ENCODE measurements at places on chromosomes 3 and 15.

- DNase-seq: no peak
These were observed 323.6 kb downstream of the GABRB3 start for GRCh38 chr15:26449291-26449690.

DNA sequence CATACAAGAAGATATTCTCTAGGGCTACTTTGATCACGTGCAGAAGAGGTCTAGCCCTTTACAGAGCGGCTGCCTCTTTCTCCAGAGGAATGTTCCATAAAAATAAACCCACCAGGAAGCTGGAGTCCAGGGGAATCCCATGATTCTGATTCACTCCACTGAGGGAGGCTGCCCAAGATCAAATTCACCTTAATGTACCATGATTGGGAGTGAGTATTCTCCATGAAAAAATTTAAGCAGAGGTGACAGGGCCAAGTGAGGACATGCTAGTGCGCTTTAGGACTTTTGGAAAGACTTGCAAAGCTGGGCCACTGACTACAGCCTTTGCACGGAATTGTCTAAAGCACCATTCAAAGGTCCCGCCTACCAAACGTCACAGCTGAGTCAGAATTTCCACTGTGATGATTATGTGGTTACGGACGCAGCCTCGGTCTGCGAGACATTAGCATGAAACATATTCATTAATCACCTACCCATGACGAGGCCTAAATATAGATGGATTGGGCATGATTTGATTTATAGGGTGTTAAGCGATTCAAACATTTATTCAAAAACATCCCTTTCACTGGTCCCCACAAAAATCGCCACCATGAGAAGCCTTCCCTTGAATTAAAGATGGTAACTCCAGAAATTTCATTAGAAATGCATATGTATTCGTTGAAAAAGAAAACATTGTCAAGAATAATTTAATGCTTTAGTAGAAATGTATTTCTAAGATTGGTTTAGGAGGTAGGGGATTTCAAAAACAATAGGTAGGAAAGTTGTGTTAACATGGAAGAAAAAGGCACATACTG, 152.6 kb downstream of the GREM1 start:
- no peak for DNase-seq

GRCh38 chr3:9280451-9281219, 31.2 kb upstream of the SRGAP3 start:
- DNase-seq: no peak

GRCh38 chr3:94063496-94064119, 747 bp downstream of the NSUN3 start:
- DNase-seq: no peak

DNA sequence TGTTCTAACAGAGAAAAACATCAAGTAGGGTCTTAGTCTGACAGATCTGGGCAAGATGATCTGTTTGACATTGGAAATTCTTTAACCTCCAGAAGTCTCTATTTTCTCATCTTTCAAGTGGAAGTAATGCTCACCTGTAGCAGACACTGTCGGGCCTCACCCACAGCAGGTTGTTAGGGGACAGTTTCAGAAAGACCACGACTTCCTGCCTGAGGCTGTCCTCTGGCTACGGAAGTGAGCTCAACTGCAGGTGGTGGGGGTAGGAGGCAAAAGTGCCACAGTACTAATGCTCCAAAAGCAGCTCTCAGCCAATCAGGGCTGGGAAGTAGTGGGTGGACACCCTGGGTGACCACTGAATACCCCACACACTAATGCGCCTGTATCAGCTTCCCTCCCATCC, 111.4 kb upstream of the TOPAZ1 start:
- no peak for DNase-seq

GRCh38 chr15:56794165-56794552, 60.9 kb upstream of the ZNF280D start:
- peak; percentile 74 for DNase-seq

- no peak for DNase-seq
These were observed 13.3 kb downstream of the ITGA11 start for GRCh38 chr15:68418611-68419161.

- DNase-seq: no peak
These were observed 280.7 kb upstream of the TLE3 start for GRCh38 chr15:70378126-70379031.

GRCh38 chr3:112348943-112349342, 16.0 kb downstream of the CD200 start:
- no peak for DNase-seq

GRCh38 chr3:183497313-183497712, 58.2 kb downstream of the KLHL6 start:
- DNase-seq: no peak

- DNase-seq: peak; percentile 91
These were observed 472.6 kb upstream of the NECTIN3 start for GRCh38 chr3:110598847-110599490.

DNA sequence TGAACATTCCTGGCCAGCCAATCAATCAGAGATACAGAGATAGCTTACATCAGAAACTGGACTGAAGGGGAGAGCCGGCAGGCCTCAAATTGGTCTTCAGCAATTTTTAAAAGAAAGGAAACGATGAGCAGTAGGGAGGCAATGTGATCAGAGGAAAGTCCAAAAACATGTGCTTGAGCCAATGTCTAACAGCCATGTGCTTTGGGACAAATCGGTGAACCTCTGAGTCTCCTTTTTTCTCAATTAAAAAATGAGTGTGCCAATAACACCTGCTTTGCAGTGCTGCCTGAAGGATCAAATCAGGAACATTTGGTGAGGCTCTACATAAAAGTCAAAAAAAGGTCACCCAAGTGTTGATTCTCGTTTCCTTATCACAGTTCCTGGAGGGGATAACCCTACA, 7.4 kb upstream of the EIF4E3 start:
- no peak for DNase-seq

GRCh38 chr3:116512931-116513330, 67.6 kb upstream of the LSAMP start:
- no peak for DNase-seq

DNA sequence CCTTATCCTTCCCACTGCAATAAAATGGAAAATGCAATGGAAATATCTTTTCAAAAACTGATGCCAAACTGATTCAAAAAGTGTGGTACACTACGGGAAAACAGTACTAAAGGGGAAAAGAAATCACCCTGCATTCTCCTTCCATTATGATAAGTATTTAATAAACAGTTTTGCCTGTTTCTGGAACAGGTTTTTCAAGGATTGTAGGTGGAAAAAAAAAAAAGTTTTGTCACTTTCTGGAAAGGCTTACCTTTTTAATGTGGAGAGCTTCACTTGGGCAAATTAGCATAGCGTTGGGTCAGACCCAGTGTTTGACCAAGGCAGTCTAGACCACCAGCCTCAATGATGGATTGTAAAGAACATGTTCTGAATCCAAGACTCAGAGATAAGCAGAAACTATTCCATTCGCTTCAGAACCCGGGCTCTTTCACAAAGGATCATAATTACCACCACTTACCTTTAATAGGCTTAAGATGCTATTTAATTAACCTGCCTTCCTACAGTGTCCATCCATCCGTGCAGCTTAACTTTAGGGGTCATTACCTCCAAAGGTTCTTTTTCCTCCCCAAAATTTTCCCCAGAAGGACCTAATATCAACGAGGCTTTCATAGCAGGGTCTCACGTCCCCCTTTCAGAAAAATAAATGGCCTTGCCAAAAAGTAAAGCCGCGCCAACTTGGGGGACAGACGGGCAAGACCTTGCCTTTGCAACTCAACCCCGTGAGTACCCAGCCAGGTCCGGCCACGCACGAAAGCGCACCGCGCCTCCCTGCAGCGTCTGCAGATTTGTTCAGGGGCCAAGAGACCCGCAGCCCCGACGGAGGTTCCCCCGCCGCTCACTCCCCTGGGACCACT, 1.0 kb downstream of the DCBLD2 start:
- DNase-seq: no peak

DNA sequence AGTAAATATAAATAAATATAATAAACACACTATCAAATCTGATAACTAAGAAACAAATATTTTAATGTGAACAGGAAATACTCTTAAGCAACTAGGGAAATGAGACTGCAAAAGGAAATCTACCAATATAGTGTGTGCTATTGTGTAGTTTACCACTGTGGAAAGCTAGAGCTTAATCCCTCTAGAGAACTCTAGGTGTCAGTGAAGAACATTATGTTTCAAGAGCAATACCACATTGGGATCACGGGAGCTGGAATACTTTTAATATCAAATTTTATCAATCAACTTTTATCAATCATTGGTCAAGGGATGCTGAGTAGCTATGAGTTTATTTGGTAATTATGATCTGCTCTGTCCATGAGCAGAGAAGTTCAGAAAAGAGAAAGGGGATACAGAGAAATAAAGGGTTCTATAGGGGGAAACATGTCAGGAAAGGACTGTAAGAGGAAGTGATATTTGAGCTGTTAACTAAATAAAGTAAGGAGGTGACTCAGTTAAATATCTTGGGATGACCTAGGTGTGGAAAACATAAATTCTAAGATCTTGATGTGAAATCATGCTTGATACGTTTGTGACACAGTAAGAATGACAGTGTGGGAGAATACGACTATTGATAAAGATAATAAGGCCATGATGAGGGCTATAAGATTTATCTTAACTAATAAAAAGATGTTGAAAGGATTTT, 762.2 kb upstream of the ALCAM start:
- peak; percentile 39 for DNase-seq

DNA sequence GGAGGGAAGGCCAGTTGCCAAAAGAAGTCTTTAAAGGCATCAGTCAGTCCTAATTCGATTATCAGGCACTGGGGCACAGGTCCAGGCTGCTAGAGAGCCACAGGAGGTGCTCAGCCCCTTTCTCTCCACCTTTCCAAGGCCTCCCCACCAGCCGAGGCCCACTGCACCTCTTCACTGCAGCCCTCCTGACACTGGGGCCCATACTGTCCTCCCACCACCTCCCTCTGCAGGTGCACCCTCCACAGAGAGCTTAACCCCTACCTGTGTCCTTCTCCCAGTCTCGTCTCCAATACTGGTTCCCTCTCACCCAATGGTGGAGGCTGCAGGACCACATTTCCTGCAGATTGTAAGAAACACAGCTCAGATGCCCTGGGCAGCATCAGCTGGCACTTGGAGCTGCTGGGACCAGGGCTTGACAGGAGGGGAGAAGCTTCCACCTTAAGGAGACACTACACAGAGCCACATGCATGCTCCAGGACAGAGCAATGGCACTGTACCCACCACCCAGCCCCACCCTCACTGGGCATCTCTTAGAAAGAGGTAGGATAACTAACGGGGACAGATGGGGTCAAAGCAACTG, 81.6 kb upstream of the PRR20G start:
- no peak for DNase-seq

DNA sequence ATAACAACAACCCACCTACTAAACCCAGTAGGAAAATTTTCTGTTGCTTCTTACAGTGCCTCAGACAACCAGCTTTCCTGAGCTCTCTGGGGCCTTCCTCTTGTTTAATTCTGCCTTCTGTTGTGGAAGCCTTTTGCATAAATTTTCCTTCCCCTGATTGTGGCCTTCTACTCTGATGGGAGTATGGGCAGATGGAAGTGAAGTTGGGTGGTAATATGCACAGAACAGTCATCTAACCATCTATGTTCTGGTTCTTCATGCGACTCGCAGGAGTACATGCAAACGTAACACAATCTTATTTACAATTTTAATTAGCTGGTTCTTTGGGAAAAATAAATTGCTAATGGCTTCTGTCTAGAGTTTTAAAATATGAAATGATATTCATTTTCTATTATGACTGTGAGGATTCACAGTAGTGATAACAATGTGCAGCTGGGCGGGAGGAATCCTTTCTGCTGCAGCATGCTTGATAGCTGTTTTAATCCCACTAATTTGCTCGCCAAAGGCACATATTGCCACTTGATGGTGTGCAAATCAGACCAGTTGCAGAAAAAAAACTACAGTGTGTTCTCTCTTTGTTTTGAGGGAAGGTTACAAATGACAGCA, 311.5 kb upstream of the ROPN1 start:
- no peak for DNase-seq

Measured in HS-27A (cell line).